ENCODE measurements at places on chromosomes 16 and 17.
A peak's percentile ranks its signal among the peaks of the same experiment; 100 is the strongest.

- H3K4me1 ChIP-seq: peaks cover 4% of the 10 kb centered on the region
- no peak overlapping the region for H3K27ac ChIP-seq
Measured at GRCh38 chr16:85418978-85419491, 194.1 kb upstream of the GSE1 start.

DNA sequence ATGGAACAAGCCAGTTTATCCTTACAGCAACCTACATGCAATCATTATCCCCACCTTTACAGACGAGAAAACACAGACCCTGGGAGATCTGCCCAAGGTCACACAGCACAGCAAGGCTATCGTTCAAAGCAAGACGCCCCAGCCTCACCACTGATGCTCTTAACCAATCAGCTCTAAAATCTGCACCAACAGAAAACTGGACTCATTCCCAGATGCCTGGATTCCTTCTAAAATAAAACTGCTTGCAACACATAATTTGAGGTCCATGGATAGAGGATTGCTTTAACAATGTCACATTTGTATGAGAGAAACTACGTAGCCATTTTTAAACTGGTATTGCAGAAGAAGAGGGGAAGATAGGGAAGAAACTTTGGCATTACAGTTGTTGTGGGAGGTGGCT is 6.8 kb downstream of the COTL1 start:
- DNase-seq: no peak
- H3K4me3 ChIP-seq: no peak overlapping the region
- no peaks in the 10 kb centered on the region for H3K36me3 ChIP-seq

DNA sequence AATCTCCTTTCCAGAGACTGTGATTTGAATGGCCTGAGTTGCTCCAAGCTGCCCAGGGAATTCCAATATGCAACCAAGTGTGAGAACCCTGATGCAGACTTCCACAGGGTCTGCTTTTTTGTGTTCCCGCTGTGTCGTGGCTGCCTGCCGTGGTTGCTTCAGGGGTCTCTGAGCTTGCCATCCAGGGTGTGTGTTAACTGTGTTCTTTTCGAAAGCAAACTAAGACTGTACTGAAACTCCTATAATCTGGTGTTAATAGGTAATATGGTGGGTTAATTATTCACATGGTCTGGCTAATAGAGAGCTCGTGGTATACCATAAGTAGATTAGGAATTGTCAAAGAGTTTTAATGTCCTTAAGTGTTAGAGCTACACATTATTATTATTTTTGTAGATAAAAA is 20.7 kb downstream of the UBN1 start:
- no peaks in the 10 kb centered on the region for H3K36me3 ChIP-seq
- no peak for DNase-seq
- H3K4me1 ChIP-seq: no peaks in the 10 kb centered on the region
- no peaks in the 10 kb centered on the region for H3K27me3 ChIP-seq
- no peak overlapping the region for H3K4me3 ChIP-seq
- H3K27ac ChIP-seq: no peak overlapping the region

- H3K36me3 ChIP-seq: no peaks in the 10 kb centered on the region
- no peak for DNase-seq
- H3K4me3 ChIP-seq: no peak overlapping the region
- no peaks in the 10 kb centered on the region for H3K27me3 ChIP-seq
Measured at GRCh38 chr16:90028985-90029384, 9.7 kb upstream of the DBNDD1 start.

DNA sequence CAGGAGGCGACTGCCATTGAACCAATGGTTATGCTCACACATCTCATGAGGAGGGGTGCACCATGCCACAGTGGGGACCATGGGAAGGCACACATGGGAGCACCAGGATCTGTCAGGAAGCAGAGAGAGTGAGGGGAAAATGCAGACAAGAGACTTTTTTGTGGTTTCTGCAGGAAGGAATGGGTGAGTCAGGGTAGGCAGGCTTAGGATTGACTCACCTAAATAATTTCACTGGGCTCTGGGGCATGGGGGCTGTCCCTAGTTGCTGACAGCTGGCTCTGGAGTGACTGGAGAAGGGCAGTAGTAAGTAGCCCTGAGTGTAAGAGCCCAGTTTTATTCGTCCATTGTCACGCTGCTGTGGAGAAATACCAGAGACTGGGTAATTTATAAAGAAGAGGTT is 202.4 kb downstream of the AXIN2 start:
- no peaks in the 10 kb centered on the region for H3K27me3 ChIP-seq
- no peak overlapping the region for H3K4me3 ChIP-seq
- DNase-seq: no peak

DNA sequence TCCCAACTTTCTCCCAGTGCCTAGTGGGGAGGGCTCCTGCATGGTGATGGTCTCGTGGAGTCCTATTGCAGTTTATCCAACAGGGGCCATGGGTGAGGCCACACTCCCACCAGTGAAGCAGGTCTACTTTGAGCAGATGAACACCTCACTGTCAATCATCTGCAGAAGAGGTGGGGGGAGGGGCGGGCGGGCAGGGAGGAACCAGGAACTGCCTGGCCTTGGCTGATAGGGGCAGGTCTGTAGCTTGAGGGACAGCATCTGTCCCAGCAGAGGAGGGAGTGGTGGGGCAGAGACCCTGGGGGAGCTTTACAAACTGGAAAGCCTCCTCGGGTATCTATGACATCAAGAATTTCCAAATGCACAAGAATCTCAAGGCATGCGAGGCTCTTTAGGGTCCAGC is 58.7 kb upstream of the ZNF423 start:
- H3K27me3 ChIP-seq: no peaks in the 10 kb centered on the region
- no peaks in the 10 kb centered on the region for H3K36me3 ChIP-seq
- no peak overlapping the region for H3K27ac ChIP-seq
- H3K4me3 ChIP-seq: no peak overlapping the region

DNA sequence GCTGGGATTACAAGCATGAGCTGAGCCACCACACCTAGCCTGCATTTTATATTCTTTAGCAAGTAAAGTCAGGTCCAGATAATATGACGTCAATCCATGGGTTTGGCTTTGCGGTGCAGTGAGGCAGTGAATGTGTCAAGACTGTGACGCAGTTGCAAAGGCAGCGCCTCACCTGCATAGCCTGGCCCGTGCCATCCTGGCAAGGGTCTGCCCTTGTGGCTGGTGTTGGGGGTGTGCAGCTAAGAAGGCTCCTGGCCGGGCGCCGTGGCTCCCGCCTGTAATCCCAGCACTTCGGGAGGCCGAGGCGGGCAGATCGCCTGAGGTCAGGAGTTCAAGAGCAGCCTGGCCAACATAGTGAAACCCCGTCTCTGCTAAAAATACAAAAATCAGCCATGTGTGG is 7.0 kb downstream of the PDF start:
- H3K27ac ChIP-seq: no peak overlapping the region
- no peaks in the 10 kb centered on the region for H3K27me3 ChIP-seq
- no peaks in the 10 kb centered on the region for H3K36me3 ChIP-seq
- H3K4me3 ChIP-seq: no peak overlapping the region
- no peaks in the 10 kb centered on the region for H3K4me1 ChIP-seq

DNA sequence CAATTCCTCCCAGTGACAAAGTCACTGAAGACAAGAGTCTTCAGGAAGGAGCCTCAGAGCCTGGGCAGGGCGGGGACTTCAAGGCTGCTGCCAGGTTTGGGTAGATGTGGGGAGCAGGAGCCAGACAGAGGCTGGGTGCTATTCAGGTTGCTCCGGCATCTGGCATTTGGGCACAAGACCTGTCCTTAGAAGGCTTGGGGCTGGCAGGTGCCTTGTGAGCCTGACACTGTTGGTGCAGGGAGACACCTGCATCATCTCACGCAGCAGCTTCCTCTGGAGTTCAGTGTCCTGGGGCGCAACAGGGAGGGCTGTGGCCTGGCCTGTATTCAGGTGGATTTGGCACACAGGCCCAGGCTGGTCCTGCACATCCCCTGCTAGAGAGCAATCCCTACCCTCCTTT is 65.0 kb downstream of the MPRIP start:
- peak overlapping the region; percentile 63 for H3K27ac ChIP-seq
- H3K4me1 ChIP-seq: peaks cover 5% of the 10 kb centered on the region
- H3K4me3 ChIP-seq: no peak overlapping the region
- H3K27me3 ChIP-seq: no peaks in the 10 kb centered on the region

DNA sequence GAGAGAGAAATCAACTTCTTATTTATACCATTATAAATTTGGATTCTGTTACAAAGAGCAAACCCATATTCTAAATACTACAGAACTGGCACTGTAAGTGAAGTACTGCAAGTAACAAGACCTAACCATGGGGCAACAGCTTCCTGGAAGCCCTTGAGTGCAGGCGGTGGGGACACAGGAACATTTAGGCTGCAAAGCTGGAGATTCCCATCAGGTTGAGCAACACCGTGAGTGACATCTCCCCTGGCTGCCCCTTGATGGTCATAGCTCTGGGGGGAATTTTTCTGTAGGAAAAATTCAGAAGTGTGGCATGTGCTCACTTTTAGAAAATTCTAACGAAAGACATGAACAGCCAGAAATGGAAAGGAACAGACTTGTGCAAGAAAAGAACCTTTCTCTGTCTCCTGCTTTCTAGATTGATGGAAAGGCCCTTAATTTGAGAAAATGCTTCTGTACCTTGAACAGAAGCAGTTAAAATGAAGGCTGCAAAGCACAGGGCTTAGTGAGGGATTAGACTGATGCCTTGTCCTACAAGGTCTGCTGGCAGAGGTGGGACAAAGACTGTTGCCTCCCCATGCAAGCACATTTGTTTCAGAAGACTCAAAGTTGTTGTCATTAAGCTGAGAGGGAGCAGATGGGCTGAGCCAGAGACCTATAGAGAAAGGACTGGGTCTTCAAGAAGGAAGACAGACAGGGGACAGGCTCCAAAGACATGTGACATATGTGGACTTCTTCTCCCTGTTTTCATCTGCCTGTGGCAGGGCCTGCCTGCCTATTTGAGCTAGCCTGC is 380.8 kb downstream of the SLC39A11 start:
- H3K4me1 ChIP-seq: no peaks in the 10 kb centered on the region
- H3K36me3 ChIP-seq: no peaks in the 10 kb centered on the region
- DNase-seq: no peak
- H3K27me3 ChIP-seq: no peaks in the 10 kb centered on the region

GRCh38 chr17:44572801-44573200 is 15.5 kb downstream of the FZD2 start:
- no peaks in the 10 kb centered on the region for H3K27me3 ChIP-seq
- no peak overlapping the region for H3K4me3 ChIP-seq
- no peaks in the 10 kb centered on the region for H3K4me1 ChIP-seq
- no peak for DNase-seq
- H3K27ac ChIP-seq: no peak overlapping the region
- no peaks in the 10 kb centered on the region for H3K36me3 ChIP-seq

- peak overlapping the region; percentile 98 for H3K27ac ChIP-seq
- no peak for DNase-seq
- H3K4me3 ChIP-seq: no peak overlapping the region
- no peaks in the 10 kb centered on the region for H3K36me3 ChIP-seq
- H3K4me1 ChIP-seq: peaks cover 43% of the 10 kb centered on the region
- H3K27me3 ChIP-seq: no peaks in the 10 kb centered on the region
Measured at GRCh38 chr17:75875182-75875939, 3.0 kb downstream of the TRIM47 start.

Measured in uterus (tissue), 4 donors.